ENCODE measurements at places on chromosomes 1 and 21.

DNA sequence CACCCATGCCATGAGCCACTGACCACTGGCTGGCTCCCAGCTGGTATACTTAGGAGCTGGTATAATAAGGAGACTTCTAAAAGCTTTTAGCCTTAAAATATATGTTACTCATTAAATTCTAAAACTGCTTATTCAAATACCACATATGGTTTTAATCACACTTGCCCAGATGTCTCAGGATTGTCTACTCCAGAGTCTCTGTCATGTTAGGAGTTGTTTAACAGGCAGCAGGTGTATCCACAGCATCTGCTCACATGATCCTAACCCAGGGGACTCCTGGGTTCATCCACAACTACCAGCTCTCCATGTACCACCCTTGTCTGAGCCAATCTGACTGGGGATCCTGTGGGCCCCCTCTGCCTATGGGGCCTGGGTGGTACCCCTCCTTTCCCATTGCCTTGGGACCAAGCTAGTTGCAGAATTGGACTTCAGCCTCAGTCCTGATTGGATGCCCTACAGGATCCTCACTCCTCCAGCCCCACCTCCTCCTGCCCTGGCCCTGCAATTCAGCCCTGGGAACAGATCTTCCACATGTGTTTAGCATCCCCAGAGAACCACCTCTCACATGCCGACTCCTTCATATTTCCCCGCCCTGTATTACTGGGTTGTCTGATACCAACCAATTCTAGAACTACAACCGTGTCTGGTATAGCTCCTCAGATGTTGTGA is 61.3 kb downstream of the BCAR3 start:
- H3K36me3 ChIP-seq = no peaks in the 10 kb centered on the region
- no peak overlapping the region for H3K4me3 ChIP-seq
- H3K27ac ChIP-seq = no peak overlapping the region
- DNase-seq = no peak
- peaks cover 23% of the 10 kb centered on the region for H3K4me1 ChIP-seq
- H3K27me3 ChIP-seq = no peaks in the 10 kb centered on the region

GRCh38 chr1:65079941-65080340 is 68.1 kb upstream of the AK4 start:
- no peak overlapping the region for H3K27ac ChIP-seq
- H3K36me3 ChIP-seq = no peaks in the 10 kb centered on the region
- H3K27me3 ChIP-seq = no peaks in the 10 kb centered on the region

DNA sequence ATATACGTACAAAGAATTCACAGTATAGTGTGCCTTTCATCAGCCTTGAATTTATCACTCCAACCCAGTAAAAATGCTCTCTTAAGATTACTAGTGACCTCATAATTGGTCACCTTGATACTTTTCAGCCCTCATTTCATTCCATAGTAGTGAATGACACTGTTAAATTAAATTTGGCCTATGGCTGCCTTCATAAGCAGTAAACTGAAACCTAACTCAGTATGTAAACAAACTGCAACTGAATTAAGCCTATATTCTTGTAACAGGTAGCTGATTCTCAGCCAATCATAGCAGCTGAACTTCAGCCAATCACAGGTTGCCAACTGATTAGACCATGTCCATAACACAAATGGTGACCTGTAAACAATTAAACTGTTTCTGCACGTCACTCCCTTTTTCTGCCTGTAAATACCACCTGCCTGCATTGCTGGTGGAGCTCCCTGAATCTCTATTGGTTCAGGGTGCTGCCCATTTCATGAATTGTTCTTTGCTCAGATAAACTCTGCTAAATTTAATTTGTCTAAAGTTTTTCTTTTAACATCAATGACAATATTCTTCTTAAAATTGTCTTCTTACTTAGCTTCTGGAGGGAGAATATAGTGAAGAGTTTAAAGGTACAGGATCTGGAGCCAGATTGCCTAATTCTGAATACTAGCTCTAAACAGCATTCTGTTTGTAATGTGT is 24.0 kb upstream of the CAMSAP2 start:
- no peaks in the 10 kb centered on the region for H3K36me3 ChIP-seq
- H3K27ac ChIP-seq = no peak overlapping the region
- no peak for DNase-seq
- no peaks in the 10 kb centered on the region for H3K4me1 ChIP-seq

DNA sequence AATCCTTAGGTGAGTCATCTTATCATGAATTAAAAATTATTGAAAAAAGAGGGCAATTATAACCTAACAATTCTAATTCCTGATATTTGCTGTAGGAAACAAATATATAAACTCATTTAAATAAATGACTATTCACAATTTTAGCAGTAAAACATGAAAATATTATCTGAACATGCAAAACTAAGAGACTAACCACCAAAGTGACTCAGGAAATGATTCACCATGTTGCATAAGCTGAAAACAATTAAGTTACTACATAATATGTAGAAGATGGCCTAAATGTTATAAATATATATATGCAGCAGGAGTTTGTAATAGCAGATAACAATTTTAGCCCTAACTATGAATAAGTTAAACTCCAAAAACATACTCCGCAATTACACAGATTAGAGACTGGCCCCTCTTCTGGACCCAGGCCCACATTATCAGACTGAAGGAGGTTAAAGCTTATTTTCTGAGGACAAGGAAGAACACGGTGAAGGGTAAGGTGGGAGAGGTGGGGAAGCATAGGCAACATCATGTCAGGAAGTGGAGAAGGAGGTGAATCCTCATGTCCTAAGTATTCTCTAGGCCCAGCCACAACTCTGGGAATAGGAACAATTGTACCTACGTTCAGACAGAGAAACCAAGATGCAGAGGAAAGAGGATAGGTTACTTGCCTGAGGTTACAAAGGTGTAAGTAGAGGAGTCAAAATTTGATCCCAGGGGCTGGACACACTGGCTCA is 15.6 kb upstream of the AIM2 start:
- H3K27ac ChIP-seq = peak overlapping the region; percentile 73
- DNase-seq = no peak
- H3K4me1 ChIP-seq = no peaks in the 10 kb centered on the region
- H3K27me3 ChIP-seq = no peaks in the 10 kb centered on the region
- H3K4me3 ChIP-seq = no peak overlapping the region

DNA sequence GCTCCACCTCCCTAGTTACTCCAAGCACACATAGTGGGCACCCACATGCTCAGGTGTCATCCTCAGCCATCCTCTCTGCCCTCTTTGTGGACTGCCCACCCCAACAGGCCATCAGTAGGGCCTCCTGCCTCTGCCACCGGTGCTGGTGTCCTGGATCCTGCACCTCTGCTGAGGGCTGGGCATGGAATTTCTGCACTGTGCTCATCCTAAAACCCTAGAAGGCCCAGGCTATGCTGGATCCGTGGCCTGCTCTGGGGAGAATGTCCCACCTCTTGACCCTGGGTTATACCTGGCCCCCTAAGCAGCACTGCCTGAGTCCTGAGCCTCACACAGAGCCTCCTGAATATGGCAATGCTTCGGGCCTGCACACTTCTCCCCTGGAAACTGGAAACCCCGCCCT is 318.3 kb downstream of the MATN1 start:
- H3K4me1 ChIP-seq = no peaks in the 10 kb centered on the region
- H3K27me3 ChIP-seq = no peaks in the 10 kb centered on the region
- no peak overlapping the region for H3K4me3 ChIP-seq

DNA sequence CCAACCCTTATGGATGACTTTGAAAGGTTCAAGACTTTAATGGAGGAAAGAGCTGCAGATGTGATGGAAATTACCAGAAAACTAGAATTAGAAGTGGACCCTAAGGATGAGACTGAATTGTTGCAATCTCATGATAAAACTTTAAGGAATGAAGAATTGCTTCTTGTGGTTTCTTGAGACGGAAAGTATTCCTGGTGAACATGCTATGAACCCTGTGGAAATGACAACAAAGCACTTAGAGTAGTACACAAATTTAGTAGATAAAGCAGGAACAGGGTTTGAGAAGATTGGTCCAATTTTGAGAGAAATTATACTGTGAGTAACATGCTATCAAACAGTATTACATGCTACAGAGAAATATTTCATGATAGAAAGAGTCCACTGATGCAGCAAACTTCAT is 215.4 kb downstream of the OMA1 start:
- H3K4me1 ChIP-seq = no peaks in the 10 kb centered on the region
- no peak for DNase-seq
- no peak overlapping the region for H3K4me3 ChIP-seq
- H3K27me3 ChIP-seq = no peaks in the 10 kb centered on the region
- no peaks in the 10 kb centered on the region for H3K36me3 ChIP-seq

DNA sequence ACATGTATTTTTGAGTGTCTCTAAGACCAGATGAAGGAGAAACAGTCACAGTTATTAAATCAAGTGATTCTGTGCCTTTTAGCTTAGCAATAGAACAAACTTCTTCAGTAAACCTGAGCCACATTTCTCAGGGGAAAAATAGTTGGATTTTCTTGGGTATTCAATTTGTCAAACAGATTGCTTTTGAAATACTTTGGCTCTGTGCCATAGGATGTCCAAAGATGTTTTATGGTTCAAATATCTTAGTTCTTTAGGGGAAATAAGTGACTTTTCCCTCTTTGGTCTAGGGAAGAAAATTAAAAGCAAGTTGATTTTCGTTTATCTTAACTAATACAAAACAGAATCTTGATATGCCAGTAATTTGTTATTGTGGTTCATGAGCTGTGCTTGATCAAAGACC is 125.9 kb downstream of the ATP5PO start:
- no peaks in the 10 kb centered on the region for H3K4me1 ChIP-seq
- H3K27ac ChIP-seq = no peak overlapping the region
- no peaks in the 10 kb centered on the region for H3K27me3 ChIP-seq
- H3K4me3 ChIP-seq = no peak overlapping the region

GRCh38 chr1:10649517-10650201 is 146.8 kb downstream of the CASZ1 start:
- H3K4me1 ChIP-seq = peaks cover 7% of the 10 kb centered on the region
- no peaks in the 10 kb centered on the region for H3K36me3 ChIP-seq
- H3K4me3 ChIP-seq = no peak overlapping the region

DNA sequence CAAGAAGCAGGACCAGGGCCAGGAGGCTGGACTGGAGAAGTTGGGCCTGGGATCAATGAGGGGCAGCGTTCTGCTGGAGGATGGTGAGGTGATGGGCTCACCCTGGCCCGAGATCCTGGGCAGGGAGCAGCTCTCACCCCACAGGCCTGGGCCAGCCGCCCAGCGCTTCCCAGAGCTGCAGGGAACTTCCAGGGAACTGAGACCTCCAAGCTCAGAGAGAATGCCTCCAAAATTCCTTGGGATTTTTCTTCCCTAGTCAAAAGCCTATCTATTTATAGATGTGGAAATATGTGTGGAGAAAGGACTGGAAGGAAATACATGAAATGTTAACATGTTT is 121.2 kb downstream of the SPSB1 start:
- peaks cover 16% of the 10 kb centered on the region for H3K4me1 ChIP-seq
- H3K36me3 ChIP-seq = no peaks in the 10 kb centered on the region
- no peak overlapping the region for H3K4me3 ChIP-seq

GRCh38 chr1:50427818-50428779 is 4.9 kb upstream of the DMRTA2 start:
- H3K27ac ChIP-seq = no peak overlapping the region
- H3K36me3 ChIP-seq = no peaks in the 10 kb centered on the region
- peaks cover 97% of the 10 kb centered on the region for H3K27me3 ChIP-seq

GRCh38 chr21:34881421-34881820 is 167.7 kb downstream of the RUNX1 start:
- peak overlapping the region; percentile 98 for H3K27ac ChIP-seq
- H3K4me1 ChIP-seq = peaks cover 78% of the 10 kb centered on the region
- no peak for DNase-seq

DNA sequence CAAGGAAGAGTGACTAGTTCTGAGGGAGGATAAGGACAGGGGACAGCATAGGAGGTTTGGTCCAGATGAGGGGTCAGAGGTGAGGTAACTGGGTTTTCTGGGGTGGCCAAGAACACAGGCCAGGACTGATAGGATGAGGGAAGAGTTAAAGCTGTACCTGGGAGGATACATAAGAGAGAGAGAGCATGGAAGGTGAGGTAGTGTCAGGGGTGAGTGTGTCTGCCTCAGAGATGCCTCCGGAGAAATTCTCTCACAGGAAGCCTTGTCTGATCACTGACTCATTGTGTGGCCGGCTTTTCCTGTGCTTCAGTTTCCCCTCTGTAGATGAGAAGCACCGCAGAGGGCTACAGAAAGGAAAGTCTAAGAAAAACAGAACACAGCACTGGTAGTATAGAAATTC is 40.2 kb downstream of the FASLG start:
- no peaks in the 10 kb centered on the region for H3K4me1 ChIP-seq
- no peaks in the 10 kb centered on the region for H3K36me3 ChIP-seq
- no peak overlapping the region for H3K4me3 ChIP-seq

DNA sequence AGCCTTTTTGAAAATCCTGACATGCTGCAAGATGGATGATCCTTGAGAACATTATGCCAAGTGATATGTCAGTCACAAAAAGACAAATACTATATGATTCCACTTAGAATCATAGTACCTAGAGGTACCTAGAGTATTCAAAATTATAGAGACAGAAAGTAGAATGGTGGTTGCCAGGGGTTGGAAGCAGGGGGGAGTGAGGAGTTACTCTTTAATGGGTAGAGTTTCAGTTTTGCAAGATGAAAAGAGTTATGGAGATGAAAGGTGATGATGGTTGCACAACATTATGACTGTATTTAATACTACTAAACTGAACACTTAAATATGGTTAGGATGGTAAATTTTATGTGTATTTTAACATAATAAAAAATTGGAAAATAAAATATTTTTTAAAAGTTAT is 37.9 kb upstream of the PODN start:
- peaks cover 7% of the 10 kb centered on the region for H3K4me1 ChIP-seq
- no peaks in the 10 kb centered on the region for H3K36me3 ChIP-seq
- no peak overlapping the region for H3K27ac ChIP-seq
- H3K27me3 ChIP-seq = no peaks in the 10 kb centered on the region
- no peak overlapping the region for H3K4me3 ChIP-seq
- DNase-seq = no peak

DNA sequence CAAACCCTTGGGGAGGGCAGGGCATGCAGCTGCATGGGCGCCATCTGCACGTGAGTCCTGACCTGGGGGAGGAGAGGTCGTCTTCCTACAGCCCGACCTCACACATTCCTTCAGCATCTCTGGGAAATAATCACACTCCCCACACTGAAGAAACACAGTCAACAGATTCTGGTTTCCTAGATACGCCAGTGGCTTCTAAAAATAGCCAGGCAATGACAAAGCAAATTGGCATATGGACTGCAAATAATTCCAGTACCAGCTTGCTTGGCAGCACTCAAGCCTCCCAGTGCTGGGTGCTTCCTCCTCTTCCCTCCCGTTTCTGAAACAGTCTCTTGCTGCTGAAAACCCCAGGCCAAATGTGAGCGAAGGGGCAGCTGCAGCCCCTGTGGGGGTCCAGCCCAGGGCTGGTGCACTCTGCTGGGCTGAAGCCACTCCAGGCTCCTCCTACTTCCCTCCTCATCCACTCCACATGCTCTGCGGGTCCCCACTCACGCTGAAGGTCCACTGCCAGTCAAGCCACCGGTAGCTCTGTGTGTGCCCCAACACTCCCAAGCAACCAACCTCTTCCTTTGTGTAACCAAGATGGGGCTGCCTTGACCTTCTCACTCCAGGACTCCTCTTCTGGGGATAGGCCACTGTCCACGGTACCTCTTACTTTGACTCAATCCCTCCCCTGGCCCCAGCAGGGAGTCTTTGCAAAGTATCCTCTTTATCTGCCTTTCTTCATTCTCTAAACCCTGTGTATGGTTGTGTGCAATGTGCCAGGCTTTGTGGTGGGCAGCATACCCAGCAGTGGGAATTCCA is 69.0 kb downstream of the KCND3 start:
- H3K27me3 ChIP-seq = no peaks in the 10 kb centered on the region
- no peak for DNase-seq
- H3K4me3 ChIP-seq = no peak overlapping the region
- peaks cover 8% of the 10 kb centered on the region for H3K4me1 ChIP-seq
- no peaks in the 10 kb centered on the region for H3K36me3 ChIP-seq

All from left lung (tissue), 14 donors.